ENCODE measurements at places on chromosomes 7 and 10. TPM values are rescaled to one million over a fixed set of nuclear protein-coding genes. Genes with fewer than 3 reads are reported as not detected.

GRCh38 chr10:30974773-30975415 is 56.8 kb downstream of the ZNF438 start:
- no peak for DNase-seq

The HOXA6 gene
- 15.3 TPM for total RNA-seq

DNA sequence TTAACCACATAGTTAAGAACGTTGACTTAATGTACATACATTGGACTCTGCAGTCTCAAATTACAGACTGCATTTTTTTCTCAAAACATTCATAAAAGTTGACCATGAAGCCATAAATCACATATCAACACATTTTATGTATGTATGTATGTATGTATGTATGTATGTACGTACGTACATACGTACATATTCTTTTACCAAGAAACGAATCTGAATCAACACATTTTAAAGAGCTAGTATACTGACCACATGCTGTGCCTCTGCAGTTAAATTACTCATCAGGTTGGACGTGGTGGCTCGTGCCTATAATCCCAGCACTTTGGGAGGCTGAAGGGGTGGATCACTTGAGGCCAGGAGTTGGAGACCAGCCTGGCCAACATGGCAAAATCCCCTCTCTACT is 105.8 kb downstream of the GPR158 start:
- no peak for DNase-seq

DNA sequence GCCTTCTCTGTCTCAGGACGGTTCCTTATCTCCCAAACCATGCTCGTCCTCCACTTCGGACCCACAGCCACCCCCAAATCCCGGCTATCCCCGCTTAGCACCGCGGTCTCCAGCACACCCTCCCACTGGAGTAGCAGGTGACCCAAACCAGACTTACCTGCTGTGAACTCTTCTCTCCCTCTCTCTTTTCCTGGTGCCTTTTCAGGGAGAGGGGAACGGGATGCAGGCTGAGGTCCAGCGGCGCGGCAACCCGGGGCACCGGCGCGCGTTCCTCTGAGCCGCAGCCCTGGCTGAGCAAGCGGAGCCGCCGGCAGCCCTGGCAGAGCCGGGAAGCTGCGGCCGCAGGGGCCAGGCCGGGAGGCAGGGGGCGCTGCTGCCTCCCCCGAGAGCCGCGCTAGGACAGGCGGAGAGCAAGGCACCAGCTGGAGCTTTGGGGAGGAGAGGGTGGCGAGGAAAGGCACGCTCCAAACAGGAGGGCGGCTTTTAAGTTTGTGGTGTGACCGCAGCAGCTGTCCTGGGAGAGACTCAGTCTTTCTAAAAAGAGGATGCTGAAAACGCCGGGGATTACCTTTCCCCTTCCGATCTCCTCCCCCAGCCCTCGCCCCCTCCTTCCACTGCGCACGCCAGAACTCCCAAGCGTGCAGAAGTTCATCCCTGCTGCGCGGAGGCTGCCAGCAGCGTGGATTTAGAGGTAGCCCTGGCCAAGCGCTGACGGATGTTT is at the start of gene SEMA3D:
SEMA3D (minus strand) TSS at position 536 of the 721 bp plus-strand sequence. CDS start 65,165 bp downstream, outside the sequence.
- no peak for DNase-seq

GRCh38 chr7:29033584-29033983 is 75.5 kb upstream of the TRIL start:
- DNase-seq: no peak

DNA sequence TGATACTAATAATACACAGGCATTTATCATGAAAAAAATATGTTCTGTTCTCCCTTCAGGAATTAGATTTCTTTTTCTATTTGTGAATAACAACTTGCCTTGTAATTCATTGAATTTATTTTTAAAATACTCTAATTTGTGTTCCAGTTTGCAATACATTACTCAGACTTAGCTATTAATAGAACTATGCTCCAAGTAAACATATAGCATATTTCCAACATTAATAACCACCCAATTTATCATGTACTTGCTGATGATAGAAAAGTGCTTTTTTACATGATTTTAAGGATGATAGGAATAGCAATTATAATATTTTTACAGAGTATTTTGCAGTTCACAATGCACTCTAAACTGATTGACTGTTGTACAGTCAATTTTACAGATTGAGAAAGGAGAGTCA is 338.8 kb upstream of the SEMA3D start:
- no peak for DNase-seq

DNA sequence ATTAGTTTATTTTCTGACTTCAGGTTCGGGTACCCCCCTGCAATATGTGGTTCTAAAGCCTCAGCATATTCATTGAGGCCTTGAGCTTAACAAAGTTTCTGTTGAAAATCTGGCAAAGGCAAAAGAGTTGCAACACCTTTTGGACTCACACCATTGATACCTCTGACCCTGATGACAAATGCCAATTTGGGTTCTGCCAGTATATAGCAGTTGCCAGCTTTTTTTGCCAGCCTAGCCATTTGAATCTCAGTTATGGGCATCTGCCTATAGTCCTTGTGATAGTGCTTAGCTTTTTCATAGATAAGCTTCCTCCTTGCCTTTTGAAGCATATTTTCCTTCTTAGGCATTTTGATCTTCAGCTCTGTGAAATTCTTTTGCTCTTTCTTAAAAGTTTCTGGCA is 31.9 kb downstream of the LIPJ start:
- DNase-seq: no peak

The HOXA13 gene
- 1.5 TPM for total RNA-seq

The MSMB gene
- total RNA-seq: not detected

DNA sequence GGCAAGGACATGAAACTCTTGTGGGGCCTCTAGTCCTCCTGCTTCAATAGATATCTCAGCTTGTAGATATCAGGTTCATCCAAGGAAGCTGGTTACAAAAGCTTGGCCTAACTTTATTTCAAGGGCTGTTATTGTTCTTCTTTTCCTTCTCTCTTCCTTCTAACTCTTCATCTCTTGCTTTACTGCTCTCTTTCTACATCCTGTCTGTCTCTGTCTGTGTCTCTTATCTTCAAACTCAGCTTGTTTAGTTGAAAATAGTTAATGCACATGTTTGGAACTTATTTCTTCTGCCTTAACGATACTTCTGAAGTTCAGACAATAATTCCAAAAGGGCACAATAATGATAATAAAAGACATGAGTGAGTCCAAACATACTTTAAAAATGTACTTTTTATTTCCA is 393.9 kb downstream of the NXPH1 start:
- DNase-seq: no peak

DNA sequence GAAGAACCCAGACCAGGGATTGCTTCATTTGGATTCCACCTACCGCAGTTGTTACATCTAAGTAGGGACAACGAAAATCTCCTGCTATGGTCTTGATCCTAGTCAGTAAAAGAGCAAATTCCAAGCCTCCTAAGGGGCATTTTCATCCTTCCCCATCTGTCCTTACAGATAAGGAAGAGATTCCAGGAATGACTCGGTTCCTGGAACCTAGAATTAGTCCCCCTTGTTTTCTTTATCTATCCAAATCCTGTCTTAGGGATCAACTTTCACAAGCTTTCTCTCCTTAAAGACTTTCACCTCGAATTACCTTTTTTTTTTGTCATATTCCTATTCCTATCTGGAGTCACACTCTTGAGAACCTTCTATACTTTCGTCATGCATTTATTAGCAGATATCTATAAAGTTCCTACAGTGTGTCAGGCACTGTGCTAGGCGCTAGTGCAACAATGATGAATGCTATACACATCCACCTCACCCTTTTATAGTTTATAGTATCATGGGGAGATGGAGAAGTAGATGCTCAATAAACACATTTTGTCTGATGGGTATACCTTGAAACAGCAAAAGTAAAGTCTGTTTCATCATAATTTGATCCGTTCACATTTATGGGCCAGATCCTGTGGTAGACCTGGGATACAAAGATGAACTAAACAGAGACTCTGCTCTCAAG is 39.2 kb downstream of the LAMB4 start:
- no peak for DNase-seq

DNA sequence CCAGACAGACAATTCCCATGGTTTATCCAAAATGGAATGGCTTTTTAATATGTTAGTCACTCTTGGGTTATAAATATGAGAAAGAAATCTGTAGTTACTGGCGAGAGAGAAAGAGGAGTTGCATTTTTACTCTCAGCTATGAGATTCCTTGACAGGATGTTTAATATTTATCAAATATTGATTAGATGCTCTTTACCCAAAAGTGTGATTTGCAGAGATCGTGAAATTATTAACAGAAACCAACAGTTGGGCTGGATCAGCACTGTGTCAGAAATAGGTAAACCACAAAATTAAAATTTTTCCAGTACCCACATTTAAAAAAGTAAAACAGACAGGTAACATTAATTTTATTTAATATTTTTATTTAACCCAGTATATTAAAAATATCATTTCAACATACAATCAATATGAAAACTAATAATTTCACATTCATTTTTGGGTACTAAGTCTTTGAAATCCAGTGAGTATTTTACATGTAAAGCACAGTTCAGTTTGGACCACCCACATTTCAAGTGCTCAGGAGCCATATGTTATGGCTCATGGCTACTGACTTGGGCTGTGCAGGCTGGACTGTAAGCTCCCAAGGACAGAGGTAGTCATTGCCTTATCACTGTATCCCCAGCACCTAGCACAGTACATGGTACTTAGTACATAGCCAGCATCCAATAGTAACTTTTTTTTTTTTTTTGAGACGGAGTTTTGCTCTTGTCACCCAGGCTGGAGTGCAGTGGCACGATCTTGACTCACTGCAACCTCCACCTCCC is 42.5 kb downstream of the KLHDC10 start:
- no peak for DNase-seq

DNA sequence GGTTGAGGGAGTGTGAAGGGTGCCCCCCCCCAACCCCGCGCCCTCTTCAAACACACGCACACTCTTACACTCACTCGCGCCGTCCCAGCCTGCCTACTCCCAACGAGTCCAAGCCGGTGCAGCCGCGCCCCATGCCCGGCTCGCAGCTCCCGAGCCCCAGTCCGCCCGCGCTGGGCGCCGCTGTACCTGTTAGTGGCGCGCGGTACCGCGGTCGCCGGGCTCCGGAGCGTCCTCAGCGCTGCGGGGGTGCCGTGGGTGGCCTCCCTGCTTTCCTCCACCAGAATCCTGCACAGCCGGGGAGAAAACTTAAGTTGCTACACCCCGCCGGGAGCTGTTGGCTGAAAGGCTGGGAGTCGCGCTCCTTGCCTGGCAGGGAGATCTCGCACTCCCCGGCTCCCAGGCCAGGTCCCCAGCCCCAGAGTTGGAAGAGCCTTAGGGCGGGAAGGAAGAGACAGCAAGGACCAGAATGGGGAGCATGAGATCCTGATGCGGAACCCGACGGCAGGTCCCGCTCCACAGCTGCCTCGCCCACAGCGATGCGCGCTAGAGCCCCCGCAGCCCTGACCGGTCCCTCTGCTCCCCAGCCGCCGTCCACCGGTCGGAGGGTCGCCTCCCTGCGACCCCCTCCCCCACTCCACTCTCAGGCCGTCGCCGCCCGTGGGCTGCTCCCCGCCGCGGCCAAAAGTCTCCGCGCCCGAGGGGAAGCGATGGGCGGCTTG is 863 bp downstream of the ST8SIA6 start:
- DNase-seq: no peak

The NRCAM gene
- total RNA-seq: 0.77 TPM

DNA sequence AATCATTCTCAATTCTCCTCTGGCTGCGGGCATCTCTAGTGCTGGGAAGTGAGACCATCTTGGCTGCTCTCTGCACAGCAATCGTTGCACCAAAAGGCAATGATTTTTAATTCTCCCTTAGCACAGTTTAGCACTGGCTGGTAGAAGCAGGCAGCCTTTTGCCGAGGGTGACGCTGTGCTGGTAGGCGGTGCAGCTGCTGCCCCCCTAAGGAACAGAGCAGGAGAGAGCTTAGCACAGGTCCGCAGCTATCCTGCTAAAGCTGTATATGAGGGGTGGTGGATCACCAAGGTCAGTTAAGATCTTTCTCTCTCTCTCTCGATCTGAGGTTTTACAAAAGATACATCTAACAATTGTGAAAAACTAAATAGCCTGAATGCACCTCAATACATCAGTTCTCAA is 390.1 kb downstream of the GATA3 start:
- DNase-seq: no peak

DNA sequence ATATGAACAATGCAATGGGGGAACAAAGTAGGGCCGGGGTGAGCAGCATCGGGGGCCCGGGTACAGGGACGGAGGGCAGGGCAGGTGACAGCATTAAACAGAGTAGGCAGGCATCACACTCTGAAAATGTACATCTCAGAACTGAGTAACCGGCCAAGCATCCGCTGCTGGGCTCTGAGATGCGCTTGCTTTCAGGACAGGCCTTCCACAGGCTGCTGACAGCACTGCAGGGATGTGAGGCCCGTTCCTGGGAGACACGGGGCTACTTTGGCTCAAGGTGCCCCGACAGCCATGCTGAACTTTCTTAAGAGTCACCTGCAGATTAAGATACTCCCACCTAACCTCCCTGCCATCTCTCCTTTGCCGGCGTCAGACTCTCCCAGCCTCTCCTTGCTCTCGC is 64.3 kb upstream of the FGFR2 start:
- no peak for DNase-seq

The GIMAP6 gene
- total RNA-seq: 71.0 TPM

Measured in uterus (tissue), 4 donors.